Epithelial cell of esophagus (primary cell): ENCODE measurements at places on chromosomes 1 and 21.

DNA sequence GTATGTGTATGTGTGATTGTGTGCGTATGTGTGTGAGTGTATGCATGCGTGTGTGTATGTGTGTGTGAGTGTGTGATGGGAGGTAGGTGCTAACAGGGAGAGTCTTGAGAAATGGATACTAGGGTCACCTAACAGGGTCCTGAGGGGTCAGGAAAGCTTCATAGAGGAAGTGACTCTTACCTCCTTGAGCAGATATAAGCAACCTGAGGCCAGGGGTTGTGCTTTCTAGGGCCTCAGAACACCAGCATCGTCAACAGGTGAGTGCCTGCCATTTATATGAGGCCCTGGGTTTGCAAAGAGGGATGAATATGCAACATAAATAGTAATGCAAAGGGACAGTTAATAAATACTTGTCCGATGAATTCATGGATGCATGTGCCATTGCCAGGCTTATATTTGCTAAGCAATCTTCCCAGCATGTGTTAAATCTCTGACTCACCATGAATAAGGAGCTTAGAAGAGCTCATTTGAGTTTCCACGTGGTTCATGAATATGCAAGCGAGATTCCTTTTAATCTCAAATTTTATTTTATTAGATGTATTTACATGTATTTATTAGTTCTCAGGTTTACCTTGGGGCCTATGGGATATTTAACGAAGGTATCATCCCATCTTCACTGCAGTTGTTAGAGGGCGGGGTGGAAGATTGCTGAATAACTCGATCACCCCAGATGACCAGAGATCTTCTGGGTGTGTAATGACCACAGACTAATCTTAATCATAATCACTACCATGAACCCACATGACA, 438.3 kb downstream of the CAMTA1 start:
- peak; percentile 88 for DNase-seq

DNA sequence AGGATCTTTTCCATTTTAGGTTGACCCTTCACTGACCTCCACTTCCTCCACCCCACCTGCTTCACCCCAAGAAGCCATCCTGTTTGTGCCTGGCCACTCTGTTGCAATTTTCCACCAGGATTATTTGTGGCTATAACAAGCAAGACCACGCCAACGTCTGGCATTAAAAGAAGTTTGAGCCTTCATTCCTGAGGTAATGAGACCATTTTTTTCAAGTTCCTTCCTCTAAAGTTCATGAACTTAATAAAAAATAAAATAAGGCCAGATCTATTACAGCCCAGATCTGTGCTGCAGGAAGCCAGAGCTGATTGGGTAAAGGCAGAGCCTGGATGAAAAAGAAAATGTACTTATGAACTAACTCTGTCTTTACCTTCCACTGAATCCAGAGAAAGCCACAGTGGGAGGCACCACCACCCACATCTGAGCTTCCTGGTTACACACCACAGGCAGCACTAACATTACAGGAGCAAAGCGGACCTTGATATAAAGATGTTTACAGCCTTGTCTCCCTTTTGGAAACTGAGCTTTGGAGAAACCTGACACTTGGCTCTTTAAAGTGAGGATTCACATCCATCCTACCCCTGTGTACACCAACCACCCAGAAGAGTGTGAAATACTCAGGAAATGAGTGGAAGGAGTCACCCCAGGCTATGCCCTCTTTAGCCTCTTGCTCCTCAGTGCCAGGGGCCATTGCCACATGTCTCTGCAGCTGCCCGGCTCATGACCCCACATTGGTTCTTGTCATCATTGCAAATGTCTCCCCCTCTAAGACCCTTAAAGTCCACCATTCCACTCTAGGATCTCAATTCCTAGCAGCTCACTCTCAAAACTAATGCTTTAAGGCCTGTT, 293.6 kb downstream of the PLPP3 start:
- no peak for DNase-seq

GRCh38 chr1:27394925-27395324, 2.5 kb downstream of the GPR3 start:
- DNase-seq: no peak

DNA sequence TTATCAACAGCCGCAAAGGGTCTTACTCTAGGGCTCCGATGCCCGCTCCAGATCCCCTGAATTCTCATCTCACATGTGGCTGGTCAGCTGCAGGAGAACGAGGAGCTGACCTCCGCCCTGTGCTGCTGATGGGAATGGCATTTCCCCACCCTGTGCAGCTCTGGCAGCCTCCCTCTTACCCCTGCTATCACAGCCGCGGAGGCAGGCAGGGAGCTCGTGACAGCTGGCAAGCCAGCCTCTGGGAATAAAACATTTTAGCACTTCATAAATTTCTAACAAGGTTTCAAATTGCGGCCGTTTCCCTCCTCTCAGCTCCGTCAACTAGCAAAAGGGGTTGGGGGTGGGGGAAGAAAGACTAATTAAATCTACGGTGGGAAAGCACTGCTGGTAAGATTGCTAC, 81.1 kb downstream of the DSCAM start:
- DNase-seq: no peak

DNA sequence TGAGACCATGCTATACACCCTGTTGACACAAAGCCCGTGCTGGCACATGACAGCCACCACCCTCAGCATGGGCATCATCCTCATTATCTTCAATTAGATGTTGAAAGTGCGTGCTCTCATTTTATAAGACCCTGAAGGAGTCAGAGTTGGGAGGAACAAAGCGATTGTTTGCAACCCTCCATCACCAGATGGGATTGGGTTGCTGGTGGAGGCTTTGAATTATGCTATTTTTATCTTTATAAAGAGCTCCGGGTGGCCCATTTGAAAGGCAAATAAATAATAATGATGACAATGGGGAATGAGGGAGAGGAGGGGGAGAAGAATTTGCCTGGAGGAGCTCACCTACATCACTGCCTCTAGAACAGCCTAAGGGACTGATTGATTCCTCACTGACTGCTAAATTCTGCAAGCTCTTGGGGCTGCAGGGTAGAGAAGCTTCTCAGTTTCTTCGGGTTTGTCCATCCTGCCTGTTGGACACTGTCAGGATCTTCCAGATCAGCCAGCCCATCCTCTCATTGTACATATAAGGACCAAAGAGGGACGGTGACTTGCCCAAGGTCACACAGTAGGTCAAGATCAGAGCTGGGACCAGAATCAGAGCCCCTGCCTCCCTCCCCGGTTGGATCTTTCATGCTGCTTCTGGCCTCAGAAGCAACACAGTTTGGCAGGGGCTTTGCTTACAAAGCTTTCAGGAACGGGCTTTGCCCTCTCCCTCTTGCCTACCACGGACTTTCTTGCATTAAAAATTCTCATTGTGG, 130.9 kb upstream of the ZBTB40 start:
- no peak for DNase-seq

- DNase-seq: no peak
Observed at GRCh38 chr1:109918671-109919070, 8.0 kb downstream of the CSF1 start.

DNA sequence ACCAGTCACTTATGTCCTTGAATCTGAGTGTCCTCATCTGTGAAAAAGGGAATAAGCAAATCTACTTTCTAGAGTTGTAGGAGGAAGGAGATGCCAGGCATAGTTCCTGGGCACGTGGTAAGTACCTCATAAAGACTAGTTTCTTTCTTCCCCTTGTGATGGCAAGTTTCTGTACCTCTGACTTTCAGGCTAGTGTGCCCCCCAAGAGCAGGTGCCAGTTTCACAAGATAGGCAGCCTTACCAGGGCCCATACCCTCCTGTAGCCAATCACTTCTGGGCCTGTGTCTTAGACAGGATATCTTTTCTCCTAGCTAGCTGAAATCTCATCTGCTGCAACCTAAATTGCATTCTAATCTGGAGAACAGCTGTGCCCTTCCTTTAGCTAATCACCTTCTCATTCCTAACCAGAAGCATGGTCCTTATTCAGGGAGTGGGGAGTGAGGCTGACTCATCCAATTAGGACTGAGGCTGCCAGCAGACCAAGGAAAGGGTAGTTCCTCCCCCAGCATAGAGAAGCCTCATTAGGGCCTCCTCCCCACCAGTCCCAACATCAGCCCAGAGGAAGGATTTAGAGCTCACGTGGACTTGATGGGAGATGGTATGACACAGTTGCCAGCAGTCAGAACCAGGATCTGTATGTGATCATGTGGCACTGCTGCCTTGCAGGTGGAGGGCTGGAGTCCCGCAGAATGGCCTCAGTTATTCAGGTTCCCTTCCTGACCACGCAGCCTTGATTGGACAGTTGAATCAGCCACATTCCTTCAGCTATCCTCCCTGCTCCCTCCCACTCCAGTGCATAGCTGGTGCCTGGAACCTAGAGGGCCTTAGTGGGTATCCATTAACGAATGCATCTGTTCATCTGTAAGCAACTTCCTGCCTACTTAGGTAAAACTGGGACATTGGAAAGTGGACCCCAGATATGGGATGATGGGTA, 7.9 kb downstream of the KLHDC8A start:
- no peak for DNase-seq

DNA sequence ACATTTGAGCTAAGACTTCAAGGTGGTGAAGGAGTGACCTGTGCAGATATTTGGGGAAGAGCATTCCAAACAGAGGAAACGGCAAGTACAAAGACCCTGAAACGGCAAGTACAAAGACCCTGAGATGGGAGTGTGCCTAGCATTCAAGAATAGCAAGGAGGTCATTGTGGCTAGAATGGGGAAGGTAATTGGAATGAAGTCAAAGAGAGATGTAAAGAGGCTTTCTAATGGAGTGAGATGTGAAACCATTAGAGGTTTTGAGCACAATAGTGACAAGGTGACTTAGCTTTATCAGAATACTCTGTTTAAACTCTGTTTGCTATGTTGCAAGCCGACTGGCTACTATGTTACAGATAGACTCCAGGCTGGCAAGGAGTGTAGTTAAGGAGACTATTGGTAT, 4.4 kb downstream of the CDC7 start:
- DNase-seq: no peak

DNA sequence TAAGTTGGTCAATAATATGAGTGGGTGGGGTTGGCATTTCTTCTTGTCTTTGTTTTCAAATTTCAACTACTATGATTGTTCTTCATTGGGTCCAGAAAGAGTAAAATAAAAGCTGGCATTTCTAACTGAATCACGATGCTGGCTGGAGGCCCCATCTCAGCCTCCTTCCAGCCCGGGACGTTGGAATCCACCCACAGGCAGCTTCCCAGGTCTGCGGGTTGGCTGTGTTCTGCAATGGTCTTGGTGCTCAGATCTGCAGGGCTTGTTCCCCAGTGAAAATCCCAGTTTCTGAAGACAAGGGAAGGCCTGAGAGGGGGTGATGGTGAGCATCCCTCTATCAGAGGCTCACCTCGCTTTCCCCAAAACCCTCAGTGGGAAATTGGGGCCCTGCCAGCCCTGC, 54.7 kb upstream of the ARHGEF16 start:
- no peak for DNase-seq
